Endothelial cell of umbilical vein (primary cell): ENCODE measurements at places on chromosomes 5 and 9.

DNA sequence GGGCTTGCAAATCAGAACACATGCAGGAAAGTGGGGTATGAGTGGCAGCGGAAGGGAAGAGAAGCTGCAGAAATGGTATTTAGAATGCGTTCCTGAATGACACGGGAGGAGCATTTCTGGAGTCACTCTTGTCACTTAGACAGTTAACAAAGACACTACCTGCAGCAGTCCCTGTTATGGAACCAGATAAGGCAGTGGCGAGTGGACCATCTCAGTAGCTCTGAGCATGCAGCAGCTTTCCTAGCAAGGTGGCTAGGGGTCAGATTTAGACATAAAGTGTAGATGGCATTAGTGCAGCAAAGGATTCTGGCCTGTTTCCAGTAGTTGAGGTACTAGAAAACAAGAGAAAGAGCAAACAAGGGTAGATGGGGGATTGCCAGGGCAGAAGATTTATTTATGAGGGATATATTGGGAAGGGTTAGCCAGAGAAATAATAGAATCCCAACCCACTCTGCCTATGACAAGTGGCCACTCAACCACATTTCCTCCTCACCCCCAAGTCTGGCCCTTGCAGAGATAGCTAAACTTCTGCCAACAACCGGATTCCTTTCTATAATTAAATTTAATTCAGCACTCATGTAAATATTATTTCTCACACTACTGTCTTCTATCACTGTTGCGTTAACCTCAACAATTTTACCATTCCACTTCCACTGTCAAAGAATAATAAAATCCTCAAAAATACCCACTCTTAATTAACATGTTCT is 201.6 kb downstream of the DCP2 start:
- no peak for DNase-seq

DNA sequence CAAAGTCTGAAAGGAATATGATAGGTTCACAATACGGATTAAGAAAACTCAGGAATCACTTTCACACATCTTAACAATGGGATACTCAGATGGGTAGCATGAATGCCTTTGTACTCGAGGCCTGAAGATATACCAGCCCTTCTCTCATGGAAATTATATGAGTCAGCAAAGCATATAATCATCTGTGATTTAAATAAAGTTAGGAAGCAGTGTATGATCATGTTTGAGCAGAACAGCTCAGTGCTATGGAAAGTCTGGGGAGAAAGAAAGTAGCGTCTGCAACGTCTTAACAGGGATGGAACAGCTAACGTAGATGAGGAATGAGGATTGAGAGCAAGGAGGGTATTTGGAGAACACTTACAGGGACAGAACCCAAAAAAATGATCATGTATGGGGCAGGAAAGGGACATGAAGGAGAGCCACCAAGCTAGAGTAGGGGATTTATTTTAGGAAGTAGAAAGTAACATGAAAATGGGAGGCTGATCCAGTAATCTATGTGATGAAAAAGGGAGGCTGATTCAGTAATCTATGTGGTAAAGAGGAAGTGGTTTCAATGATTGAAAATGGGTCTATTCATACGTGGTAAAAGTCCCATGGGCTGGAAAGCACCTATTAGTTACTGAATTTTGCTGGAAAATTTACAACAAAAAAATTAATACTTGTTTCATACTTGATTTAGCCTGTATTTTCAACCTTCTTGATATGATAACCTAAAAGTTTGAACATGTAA is 85.9 kb downstream of the GNA14 start:
- no peak for DNase-seq

DNA sequence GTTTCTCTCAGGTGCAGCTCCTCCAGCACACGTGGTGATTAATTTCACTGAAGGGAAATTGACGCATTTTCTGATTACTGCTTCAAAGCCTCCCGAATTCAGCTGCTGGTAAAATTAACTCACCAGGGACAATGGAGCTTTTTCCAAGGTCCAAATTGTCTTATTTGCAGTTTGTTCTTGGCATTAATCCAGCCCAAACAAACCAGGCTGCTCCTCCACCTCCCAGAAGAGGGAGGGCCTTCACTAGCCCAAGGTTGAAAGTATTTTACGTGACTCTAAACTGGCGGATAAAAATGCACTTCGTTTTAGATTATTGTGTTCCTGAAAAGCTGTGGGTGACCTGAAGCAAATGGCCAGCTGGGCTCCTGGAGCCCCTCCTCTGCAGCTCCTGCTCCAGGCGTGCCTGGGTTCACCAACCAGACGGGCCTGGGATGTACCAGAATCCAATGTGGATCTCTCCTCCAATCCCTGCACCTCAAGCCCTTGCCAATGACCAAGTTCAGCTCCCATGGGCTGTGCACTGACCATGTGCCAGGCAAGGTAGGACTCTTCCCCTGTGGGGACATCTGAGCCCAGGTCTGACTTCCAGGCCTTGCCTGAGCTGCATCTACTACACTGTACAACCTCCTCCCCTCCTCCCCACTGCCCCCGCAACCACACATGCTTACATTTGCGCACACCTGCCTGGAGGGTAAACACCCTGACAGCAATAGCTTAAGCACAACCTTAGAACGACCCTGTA is 193.4 kb downstream of the CDK5RAP2 start:
- DNase-seq: peak; percentile 68

DNA sequence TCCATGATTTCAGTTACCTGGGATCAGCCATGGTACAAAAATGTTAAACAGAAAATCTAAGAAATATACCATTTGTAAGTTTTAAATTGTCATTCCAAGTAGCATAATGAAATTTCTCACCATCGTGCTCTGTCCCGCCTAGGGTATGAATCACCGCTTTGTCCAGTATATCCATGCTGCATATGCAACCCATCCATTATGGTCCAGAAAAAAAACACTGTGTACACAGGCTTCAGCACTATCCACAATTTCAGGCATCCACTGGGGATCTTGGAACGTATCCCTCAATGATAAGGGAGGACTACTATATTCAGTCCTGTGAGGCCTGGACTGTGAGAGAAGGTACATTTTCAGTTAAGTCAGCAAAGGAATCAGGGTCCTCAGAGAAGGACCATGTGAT is 37.6 kb upstream of the HNRNPA0 start:
- DNase-seq: no peak

- no peak for DNase-seq
Observed at GRCh38 chr5:80105698-80106439, 70.7 kb downstream of the THBS4 start.

DNA sequence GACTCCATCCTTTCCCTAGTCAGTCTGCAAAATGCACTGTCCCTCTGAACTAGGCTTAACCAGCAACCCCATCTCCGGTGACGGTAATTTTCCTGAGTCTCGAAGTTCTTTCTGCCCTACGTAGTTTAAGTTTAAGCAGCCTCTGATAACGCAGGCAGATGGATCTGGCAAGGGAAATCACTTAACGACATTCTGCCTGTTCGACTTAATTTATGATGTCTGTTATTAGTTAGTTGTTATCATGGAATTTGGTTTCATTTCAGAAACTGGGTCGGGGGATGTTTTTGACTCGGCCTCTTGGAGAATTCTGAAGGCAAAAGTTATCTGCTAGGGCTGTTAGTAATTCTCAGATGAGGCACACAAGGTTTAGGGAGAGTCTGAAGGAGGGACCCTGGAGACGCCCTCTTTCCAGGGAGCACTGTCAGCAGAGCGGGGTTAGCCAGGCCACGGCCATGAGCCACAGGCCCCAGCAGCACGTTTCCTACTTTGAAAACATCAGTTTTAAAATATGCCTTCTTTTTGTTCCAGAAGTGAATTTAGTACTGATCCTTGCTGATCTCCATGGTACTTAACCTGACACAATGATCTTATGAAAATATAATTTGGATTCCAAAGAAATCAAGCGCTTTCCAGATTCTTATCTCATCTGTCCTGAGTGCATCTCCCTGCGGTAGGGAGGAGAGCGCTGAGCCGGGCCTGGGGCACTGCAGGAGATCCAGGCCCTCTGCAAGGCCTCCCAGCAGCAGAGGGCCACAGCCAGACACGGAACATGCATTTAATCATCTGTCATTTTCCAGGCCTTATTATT is 171.0 kb upstream of the OTULINL start:
- DNase-seq: no peak

GRCh38 chr9:37911271-37911681 is 7.3 kb upstream of the SLC25A51 start:
- DNase-seq: no peak

DNA sequence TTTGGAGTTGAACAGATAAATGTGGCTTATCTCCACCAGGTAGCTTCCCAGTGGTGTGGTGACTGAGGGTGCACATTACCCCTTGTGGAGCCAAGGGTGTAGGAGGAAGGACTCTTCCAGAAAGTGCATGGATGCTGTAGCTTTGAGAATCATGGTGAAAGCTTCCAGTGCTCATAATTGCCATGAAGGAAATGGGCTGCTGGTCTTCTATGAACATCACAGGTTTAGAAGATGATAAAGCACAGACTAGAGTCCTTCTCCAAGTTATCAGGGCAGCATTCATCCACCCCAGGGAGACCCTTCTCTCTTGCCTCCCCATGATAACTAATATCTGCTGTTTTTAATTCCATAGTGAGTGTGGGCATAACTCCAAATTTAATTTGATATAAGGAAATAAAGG is 93.4 kb upstream of the CHD1 start:
- no peak for DNase-seq

GRCh38 chr5:111583758-111584203 is 71.4 kb upstream of the STARD4 start:
- DNase-seq: no peak

DNA sequence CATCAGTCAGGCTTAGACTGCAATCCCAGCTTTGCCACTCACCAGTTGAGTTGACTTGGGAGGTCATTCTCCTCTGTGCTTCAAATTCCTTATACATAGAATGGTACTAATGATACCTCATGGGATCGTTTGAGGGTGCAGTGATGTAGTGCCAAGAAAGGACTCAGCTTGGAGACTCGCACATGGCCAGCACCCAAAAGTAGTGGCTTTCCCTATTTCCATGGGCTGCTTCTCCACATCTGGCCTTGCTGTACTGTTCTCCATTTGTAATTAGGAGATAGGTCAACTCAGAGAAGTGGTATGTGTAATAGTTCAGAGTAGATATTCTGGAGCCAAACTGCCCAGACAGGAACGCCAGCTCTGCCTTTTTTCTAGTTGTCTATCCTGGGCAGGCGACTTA is 5.5 kb downstream of the CCL19 start:
- no peak for DNase-seq
